NCI-H460 (cell line): ENCODE measurements at places on chromosomes 4 and X.
A peak's percentile ranks its signal among the peaks of the same experiment; 100 is the strongest.

GRCh38 chrX:74420196-74421035 lies 877 bp upstream of the SLC16A2 start:
- peak; percentile 18 for DNase-seq

GRCh38 chr4:1998296-1998695 lies 10.5 kb downstream of the NELFA start:
- DNase-seq: no peak

GRCh38 chrX:144730471-144730870 lies 516.8 kb upstream of the SPANXN1 start:
- DNase-seq: peak; percentile 42

- DNase-seq: no peak
These were observed 115.9 kb downstream of the GPAT3 start for GRCh38 chr4:83651846-83652245.

- DNase-seq: no peak
These were observed 149.6 kb downstream of the COX18 start for GRCh38 chr4:72919937-72920336.
